Mesothelial cell of epicardium (in vitro differentiated cells): ENCODE measurements at places on chromosomes 1 and 21. TPM values are rescaled to one million over a fixed set of nuclear protein-coding genes. Genes with fewer than 3 reads are reported as not detected.

HCRTR1 gene
- total RNA-seq, result 0.71 to 1.1 TPM (median 0.98 TPM) in 3 replicates

GRCh38 chr21:32364796-32365195, 28.0 kb downstream of the URB1 start:
- H3K27me3 ChIP-seq, result no peaks in the 10 kb centered on the region
- H3K4me1 ChIP-seq, result peaks cover 5% of the 10 kb centered on the region
- H3K4me3 ChIP-seq, result no peak overlapping the region
- peaks cover 48% of the 10 kb centered on the region for H3K36me3 ChIP-seq
- no peak for DNase-seq

- H3K36me3 ChIP-seq, result peaks cover 46% of the 10 kb centered on the region
- H3K4me1 ChIP-seq, result no peaks in the 10 kb centered on the region
- H3K4me3 ChIP-seq, result no peak overlapping the region
- no peak overlapping the region for H3K27ac ChIP-seq
These were observed 8.3 kb upstream of the MIIP start for GRCh38 chr1:12010746-12011570.

SYTL1 gene
- 41.0 to 42.8 TPM (median 42.2 TPM) in 3 replicates for total RNA-seq

GRCh38 chr21:27108228-27108627, 141.3 kb upstream of the ADAMTS5 start:
- DNase-seq, result no peak
- no peaks in the 10 kb centered on the region for H3K27me3 ChIP-seq
- peak overlapping the region; percentile 18 for H3K4me3 ChIP-seq
- H3K4me1 ChIP-seq, result peaks cover 67% of the 10 kb centered on the region
- no peaks in the 10 kb centered on the region for H3K36me3 ChIP-seq

GRCh38 chr1:8364528-8365442, 46.9 kb downstream of the SLC45A1 start:
- H3K4me1 ChIP-seq, result peaks cover 29% of the 10 kb centered on the region
- no peak for DNase-seq
- no peak overlapping the region for H3K4me3 ChIP-seq
- peaks cover 7% of the 10 kb centered on the region for H3K36me3 ChIP-seq
- peak overlapping the region; percentile 34 for H3K27ac ChIP-seq
- no peaks in the 10 kb centered on the region for H3K27me3 ChIP-seq

ZNF678 gene
- total RNA-seq, result 18.3 to 20.6 TPM (median 19.4 TPM) in 3 replicates

GRCh38 chr1:208772891-208773290, 528.7 kb upstream of the PLXNA2 start:
- peaks cover 31% of the 10 kb centered on the region for H3K4me1 ChIP-seq
- no peaks in the 10 kb centered on the region for H3K36me3 ChIP-seq
- H3K4me3 ChIP-seq, result no peak overlapping the region
- peaks cover 9% of the 10 kb centered on the region for H3K27me3 ChIP-seq
- DNase-seq, result no peak

DNA sequence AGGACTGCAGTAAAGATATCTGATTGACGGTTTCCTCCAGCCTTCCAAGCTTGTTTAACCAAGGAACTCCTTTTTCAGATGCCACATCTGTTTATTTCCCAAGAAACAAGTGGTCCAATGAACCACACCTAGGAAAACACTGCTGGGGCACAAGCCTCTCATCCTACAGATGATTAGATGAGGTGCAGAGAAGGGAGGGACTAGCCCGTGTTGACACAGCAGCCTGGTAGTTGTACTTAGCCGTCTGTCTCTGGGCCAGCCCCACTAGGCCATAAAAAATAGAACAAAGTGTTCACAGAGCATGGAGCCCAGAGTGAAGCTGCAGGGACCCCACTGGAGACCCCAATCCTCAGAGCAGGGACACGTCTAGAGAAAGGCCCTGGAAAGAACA, 32.1 kb downstream of the LRP8 start:
- H3K4me3 ChIP-seq, result no peak overlapping the region
- peaks cover 16% of the 10 kb centered on the region for H3K4me1 ChIP-seq
- no peaks in the 10 kb centered on the region for H3K27me3 ChIP-seq
- DNase-seq, result no peak

- peaks cover 19% of the 10 kb centered on the region for H3K27me3 ChIP-seq
- no peak overlapping the region for H3K4me3 ChIP-seq
- no peaks in the 10 kb centered on the region for H3K36me3 ChIP-seq
- no peaks in the 10 kb centered on the region for H3K4me1 ChIP-seq
- DNase-seq, result no peak
These were observed 41.2 kb upstream of the CR1L start for GRCh38 chr1:207603777-207604176.

DNA sequence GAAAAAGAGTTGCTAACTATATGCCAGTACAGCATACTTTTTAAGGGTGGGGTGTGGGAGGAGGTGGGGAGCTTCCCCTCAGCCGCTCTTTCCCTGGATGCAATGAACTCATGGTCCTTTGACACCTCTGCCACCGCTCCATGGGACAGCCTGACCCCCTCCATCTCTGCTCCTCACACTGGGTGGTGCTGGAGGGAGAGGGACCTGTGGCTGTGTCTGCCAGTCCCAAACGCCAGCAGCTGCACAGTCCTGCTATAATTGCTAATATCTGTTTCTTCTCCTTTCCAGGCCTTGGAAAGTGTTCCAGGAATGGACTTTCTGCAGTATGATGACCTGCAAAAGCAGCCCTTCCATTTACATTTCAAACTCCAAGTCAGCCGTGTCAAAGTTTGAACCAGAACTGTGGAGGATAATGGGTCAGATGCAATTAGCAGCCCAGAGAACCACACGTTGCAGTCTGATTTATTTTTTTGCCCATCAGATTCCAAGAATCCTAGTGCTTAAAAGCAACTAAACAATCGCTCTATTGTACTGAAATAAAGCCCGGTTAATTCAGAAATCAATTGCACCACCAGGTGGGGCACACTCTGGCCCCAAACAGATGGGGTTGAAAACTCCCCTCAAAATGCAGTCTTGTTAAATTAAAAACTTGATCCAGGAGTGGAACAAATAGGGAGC, 160.7 kb upstream of the LMO4 start:
- no peak overlapping the region for H3K4me3 ChIP-seq
- no peak overlapping the region for H3K27ac ChIP-seq
- H3K4me1 ChIP-seq, result peaks cover 14% of the 10 kb centered on the region
- no peak for DNase-seq
- H3K36me3 ChIP-seq, result no peaks in the 10 kb centered on the region
- H3K27me3 ChIP-seq, result peaks cover 9% of the 10 kb centered on the region

- DNase-seq, result no peak
- H3K4me1 ChIP-seq, result peaks cover 13% of the 10 kb centered on the region
- H3K36me3 ChIP-seq, result no peaks in the 10 kb centered on the region
- H3K27ac ChIP-seq, result no peak overlapping the region
- no peak overlapping the region for H3K4me3 ChIP-seq
- no peaks in the 10 kb centered on the region for H3K27me3 ChIP-seq
These were observed 323.7 kb downstream of the HHIPL2 start for GRCh38 chr1:222224156-222224555.

- H3K27ac ChIP-seq, result no peak overlapping the region
- H3K4me3 ChIP-seq, result no peak overlapping the region
- no peak for DNase-seq
- no peaks in the 10 kb centered on the region for H3K36me3 ChIP-seq
These were observed 57.2 kb downstream of the FH start for GRCh38 chr1:241462391-241462790.

KLHL21 gene
- total RNA-seq, result 22.0 to 25.1 TPM (median 23.4 TPM) in 3 replicates

- H3K36me3 ChIP-seq, result peaks cover 4% of the 10 kb centered on the region
- DNase-seq, result no peak
- no peaks in the 10 kb centered on the region for H3K27me3 ChIP-seq
- peaks cover 11% of the 10 kb centered on the region for H3K4me1 ChIP-seq
These were observed 9.8 kb downstream of the PPP2R5A start for GRCh38 chr1:212294983-212295382.

LCE1B gene
- total RNA-seq, result not detected in 3 replicates

VANGL2 gene
- 55.5 to 59.5 TPM (median 57.2 TPM) in 3 replicates for total RNA-seq

- peaks cover 14% of the 10 kb centered on the region for H3K36me3 ChIP-seq
- no peak overlapping the region for H3K27ac ChIP-seq
- no peak for DNase-seq
- peaks cover 7% of the 10 kb centered on the region for H3K4me1 ChIP-seq
- no peaks in the 10 kb centered on the region for H3K27me3 ChIP-seq
These were observed 41.9 kb upstream of the IL19 start for GRCh38 chr1:206728697-206728987.

DNA sequence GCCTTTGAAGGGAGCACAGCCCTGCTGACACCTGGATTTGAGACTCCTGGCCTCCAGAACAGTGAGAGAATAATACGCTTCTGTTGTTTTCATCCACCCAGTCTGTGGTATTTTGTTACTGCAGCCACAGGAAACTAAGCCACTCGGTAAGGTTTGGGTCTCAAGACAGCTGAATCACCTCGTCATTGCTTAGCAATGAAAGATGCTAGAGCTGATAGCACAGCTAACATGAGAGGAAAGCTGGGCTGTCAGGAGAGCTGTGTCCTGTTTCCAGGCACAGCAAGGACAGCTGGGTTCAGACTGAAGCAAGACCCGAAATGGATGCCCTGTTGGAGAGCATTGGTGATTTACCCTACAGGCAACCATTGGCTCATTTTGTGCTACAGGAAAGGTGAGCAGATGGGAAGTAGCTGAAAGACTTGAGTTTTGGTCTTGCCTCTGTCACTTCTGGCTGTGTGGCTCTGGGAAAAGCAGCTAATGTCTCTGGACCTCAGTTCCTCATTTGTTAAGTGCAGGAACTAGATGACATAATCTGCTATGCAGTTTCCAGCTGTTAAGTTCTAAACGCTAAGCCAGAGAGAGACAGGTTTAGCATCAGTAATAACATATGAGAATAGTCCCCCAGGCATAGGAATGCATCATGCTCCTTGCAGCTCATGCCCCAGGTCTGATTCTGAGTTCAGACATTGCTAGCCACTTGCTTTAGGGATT, 58.0 kb downstream of the CLIC6 start:
- no peak for DNase-seq
- peaks cover 2% of the 10 kb centered on the region for H3K4me1 ChIP-seq
- H3K4me3 ChIP-seq, result no peak overlapping the region
- no peaks in the 10 kb centered on the region for H3K36me3 ChIP-seq

- DNase-seq, result no peak
- peaks cover 34% of the 10 kb centered on the region for H3K4me1 ChIP-seq
- peak overlapping the region; percentile 84 for H3K4me3 ChIP-seq
- H3K27me3 ChIP-seq, result no peaks in the 10 kb centered on the region
- peak overlapping the region; percentile 94 for H3K27ac ChIP-seq
These were observed 1.1 kb downstream of the TTC3 start for GRCh38 chr21:37074197-37074510.

- H3K4me1 ChIP-seq, result no peaks in the 10 kb centered on the region
- no peak overlapping the region for H3K27ac ChIP-seq
- no peak for DNase-seq
- H3K36me3 ChIP-seq, result no peaks in the 10 kb centered on the region
- no peak overlapping the region for H3K4me3 ChIP-seq
These were observed 185.8 kb downstream of the CHRM3 start for GRCh38 chr1:239572183-239572582.

DNA sequence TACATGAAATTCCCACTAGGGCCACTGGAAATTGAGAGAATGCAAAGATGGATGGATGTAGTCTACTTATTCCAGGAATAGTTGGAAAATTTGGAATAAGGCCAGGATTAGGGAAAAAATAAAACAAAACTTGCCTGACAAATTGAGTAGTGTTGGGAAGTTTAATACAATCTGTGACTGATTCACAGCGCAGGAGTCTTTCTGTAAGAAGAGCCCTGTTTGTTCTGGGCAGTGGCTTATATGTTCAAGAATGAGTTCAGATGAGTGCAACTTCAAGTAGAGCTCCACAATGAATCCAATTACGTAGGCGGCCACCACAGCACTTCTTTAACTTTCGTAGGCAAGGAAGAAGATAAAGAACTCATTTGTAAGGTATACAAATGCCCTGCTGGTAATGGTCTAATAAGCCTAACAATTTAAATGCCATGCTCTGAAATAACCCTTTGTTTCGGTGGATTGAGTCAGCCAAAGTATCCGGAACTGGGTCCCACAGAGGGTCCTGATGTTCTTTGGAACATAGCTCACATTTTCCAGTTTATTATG, 47.1 kb upstream of the KCNE1 start:
- H3K4me3 ChIP-seq, result no peak overlapping the region
- no peak overlapping the region for H3K27ac ChIP-seq
- H3K36me3 ChIP-seq, result peaks cover 8% of the 10 kb centered on the region
- H3K4me1 ChIP-seq, result peaks cover 5% of the 10 kb centered on the region
- no peaks in the 10 kb centered on the region for H3K27me3 ChIP-seq

- no peak overlapping the region for H3K4me3 ChIP-seq
- peaks cover 16% of the 10 kb centered on the region for H3K27me3 ChIP-seq
- no peak overlapping the region for H3K27ac ChIP-seq
- H3K36me3 ChIP-seq, result no peaks in the 10 kb centered on the region
These were observed 30.7 kb downstream of the ADAM30 start for GRCh38 chr1:119865627-119866026.

GRCh38 chr1:33768821-33769220, 95.1 kb upstream of the HMGB4 start:
- no peak for DNase-seq
- H3K27me3 ChIP-seq, result peaks cover 41% of the 10 kb centered on the region
- H3K36me3 ChIP-seq, result no peaks in the 10 kb centered on the region
- H3K27ac ChIP-seq, result no peak overlapping the region

ATAD3C gene
- 2.2 to 3.9 TPM (median 2.9 TPM) in 3 replicates for total RNA-seq

TEKT2 gene
- total RNA-seq, result 2.6 to 3.6 TPM (median 3.2 TPM) in 3 replicates

CRYBG2 gene
- total RNA-seq, result 9.4 to 10.9 TPM (median 10.3 TPM) in 3 replicates

SHISAL2A gene
- total RNA-seq, result 0.99 to 1.4 TPM (median 1.4 TPM) in 3 replicates

DNA sequence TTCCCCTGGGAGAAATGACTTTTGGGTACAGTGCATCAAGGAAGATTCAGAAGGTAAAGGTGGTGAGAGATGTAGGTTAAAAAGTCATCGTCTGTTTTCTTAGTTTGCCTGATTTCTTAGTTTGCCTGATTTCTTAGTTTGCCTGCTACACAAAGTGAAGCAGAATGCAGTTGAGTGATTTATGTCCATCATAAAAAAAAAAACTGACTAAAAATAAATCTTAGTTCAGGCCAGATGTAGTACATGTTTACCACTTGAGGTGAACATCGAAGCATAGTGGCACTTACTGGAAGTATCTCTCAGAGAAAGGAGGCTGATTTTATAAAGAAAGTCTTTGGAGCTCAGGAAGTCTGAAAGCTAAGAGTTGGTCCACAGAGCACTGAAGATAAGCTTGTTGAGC, 79.5 kb downstream of the LRRC8D start:
- H3K36me3 ChIP-seq, result no peaks in the 10 kb centered on the region
- H3K27ac ChIP-seq, result no peak overlapping the region
- H3K27me3 ChIP-seq, result no peaks in the 10 kb centered on the region
- DNase-seq, result no peak
- no peak overlapping the region for H3K4me3 ChIP-seq
- H3K4me1 ChIP-seq, result peaks cover 4% of the 10 kb centered on the region
